HS-5 (cell line): ENCODE measurements at places on chromosomes 16 and 17.

GRCh38 chr17:67312265-67312664, 54.1 kb downstream of the PSMD12 start:
- no peak for DNase-seq

DNA sequence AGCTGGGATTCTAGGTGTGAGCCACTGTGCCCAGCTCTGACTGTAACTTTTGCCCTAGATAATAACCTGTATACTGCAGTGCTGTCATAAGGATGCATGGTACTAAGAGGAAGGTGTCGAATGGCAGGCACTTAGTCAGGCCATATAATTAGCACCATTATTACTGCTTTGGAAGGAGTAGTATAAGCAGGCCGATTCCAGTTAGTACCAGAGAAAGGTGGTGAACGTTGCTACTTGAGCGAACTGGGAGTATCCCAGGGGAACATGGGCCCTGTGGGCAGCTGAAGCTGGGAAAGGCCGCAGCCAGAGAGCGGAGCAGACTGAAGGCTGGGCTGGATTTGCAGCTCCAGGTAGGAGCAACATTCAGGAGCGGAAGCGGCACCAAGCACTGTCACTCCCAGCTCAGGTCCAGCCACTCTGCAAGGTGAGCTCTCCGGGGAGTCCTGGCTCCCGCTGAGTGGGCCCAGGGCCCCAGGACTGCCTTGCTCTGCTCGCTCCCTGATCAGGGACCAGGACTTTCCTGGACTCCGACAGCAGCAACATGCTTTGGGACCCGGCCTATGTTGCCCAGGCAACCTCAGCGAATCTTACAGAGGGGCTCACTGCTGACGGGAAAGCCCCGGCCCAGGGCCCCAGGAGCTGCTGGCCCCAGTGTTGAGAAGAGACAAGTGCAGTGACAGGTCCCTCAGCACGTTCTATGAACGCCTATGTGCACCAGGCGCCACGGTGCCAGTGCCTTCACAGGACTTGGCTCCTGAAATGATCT, 28.6 kb downstream of the C16orf74 start:
- DNase-seq, result no peak

DNA sequence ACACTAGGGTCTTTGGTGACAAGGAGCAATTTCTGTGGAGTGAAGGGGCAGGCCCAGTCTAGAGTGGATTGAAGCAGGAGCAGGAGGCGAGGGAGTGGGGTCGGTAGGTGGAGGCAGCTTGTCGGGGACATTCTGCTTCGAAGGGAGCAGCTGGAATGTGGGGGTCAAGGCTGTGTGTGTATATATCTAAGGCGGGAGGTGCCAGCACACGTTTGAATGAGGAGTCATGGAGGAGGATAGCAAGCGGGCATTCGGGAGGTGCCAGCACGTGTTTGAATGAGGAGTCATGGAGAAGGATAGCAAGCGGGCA, 17.7 kb downstream of the NT5M start:
- no peak for DNase-seq

- DNase-seq, result no peak
Measured at GRCh38 chr17:2215616-2216364, 87.8 kb downstream of the SMG6 start.

GRCh38 chr16:88922114-88922825, 54.7 kb downstream of the CBFA2T3 start:
- DNase-seq, result no peak

DNA sequence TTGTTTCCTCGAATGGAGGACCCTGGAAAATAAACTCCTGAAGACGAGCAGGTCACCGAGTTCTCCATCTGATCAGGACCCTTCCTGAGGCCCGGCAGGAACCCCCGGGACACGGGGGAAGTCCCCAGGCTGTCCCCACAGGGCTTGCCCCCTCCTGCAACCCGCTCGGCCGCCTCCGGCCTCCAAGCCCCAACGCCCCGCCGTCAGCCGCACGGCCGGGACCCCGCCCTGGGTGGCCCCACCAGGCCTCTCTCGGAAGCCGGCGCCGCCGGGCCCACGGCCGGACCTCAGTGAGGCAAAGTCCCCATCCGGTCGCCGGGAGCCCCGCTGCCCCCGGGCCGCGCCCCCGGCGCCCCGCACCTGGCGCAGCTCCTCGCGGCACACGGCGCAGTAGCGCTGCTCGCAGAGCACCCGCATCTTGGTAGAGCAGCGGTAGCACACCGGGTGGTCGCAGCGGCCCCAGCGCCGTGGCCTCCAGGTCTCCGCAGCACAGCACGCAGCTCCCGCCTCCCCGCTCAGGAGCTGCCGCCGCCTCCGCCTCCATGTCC, 383 bp downstream of the ZNF598 start:
- no peak for DNase-seq

GRCh38 chr17:39995438-39995837, 14.8 kb downstream of the PSMD3 start:
- no peak for DNase-seq

DNA sequence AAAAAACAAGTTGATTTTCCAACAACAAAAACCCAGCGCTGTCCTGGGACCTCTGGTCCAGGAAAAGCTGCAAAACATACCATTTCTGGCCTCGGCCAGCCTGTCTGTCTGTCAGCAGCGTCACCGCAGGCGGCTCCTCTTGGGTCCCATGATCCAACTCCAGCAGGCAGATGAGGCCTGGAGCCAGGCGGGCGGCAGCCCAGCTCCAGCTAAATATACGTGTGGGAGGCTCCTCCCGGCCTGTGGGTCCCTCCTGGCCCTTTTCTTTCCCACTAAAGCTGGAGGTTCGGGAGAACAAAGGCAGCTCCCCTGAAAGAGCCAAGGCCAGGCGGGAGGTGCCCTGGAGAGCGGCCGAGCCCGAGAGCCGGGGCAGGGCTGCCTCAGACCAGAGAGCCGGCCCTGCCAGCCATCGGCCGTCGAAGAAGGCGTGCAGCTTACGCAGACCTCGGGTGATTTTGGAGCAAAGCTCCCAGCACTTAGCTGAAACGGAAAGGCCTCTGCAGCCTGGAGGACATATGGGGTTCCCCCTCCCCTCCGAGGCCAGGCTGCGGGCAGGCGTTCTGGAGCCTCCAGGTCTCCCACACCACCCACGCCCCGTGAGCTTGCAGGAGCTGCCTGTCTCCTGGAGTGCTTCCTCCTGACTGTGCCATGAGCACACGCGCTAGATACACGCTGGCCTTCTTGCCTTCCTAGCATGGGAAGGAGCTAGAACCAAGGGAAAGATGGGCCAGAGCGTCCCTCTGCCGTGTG, 19.9 kb upstream of the JPH3 start:
- DNase-seq, result no peak
